ENCODE measurements at places on chromosomes 1 and 21.

DNA sequence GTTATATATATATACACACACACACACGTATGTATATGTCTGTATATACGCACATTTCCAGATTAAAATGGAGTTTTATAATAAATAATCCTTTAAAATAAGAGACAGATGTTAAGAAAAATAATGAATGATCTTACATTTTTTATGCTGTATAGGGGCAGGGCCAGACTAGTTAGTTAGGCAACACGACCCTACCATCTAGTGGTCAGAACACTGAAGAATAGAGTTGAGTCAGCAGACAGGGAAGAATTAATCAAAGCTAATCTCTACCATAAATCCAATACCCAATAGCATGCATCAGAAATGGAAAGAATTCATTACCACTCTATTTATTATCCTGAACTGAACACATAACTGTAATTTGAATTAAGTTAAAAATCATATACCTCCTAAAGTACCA lies 156.7 kb downstream of the BRINP3 start:
- no peak for DNase-seq

- no peak for DNase-seq
Measured at GRCh38 chr21:19781881-19782652, 1216.1 kb upstream of the NCAM2 start.

DNA sequence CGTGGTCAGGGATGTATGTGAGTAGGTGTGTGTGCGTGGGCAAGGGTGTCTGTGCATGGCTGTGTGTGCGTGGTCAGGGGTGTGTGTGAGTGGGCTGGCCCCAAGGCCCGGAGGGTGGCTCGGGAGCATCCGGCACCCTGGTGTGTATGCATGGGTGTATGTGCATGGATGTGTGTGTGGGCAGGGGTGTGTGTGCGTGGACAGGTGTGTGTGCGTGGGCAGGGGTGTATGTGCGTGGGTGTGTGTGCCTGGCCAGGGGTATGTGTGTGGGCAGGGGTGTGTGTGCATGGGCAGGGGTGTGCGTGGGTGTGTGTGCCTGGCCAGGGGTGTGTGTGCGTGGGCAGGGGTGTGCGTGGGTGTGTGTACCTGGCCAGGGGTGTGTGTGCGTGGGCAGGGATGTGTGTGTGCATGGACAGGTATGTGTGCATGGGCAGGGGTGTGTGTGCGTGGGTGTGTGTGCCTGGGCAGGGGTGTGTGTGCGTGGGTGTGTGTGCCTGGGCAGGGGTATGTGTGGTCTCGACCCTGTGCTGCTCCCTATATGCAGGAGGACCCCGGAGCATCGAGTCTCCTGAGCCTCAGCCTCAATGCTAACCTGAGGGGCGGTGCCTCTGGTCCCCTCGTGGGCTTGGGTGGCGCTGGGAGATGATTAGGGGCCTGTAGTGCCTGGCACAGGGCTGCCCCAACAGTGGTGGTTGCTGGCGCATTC lies 16.3 kb downstream of the ARHGEF16 start:
- DNase-seq: no peak

- DNase-seq: peak; percentile 67
Measured at GRCh38 chr1:226643177-226643576, 94.6 kb downstream of the STUM start.

- no peak for DNase-seq
Measured at GRCh38 chr1:240559781-240560180, 52.2 kb downstream of the GREM2 start.

DNA sequence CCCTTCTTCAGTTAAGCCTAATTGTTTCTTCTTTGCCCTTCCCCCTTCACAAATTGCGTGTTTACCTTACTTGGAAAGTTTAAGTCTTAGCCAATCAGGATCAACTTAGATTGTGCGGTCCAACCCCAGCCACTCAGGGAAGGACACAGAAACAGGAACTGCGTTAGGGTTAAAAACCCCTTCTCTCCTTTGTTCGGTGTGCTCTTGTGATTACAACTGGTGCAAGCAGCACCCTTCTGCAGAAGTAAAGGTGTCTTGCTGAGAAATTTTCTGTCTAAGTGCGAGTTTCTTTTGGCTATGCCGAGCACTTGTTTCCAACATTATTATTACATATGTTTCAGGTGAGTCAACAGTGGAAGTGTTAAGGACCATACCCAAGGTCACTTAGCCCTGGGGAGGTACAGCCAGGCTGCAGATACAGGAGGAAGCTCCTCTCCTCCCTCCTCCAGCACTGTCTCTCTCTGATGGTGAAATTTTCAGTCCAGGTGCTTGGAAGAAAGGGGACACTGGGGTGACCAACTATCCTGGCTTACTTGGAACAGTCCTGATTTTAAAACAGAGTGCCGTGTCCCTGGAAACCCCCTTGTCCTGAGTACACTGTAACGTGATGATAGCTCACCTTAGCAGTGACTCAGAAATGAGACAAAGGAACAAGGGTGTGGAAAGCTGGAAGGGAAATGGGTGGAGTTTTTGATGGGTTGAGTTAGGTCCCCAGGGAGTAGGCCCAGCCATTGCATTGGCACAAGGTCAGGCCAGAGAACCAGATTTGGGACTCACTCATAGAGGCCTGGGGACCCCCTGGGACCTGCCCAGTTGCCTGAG lies 68.7 kb upstream of the KLHDC7A start:
- no peak for DNase-seq

- no peak for DNase-seq
Measured at GRCh38 chr1:165795894-165796293, 27.2 kb upstream of the TMCO1 start.

DNA sequence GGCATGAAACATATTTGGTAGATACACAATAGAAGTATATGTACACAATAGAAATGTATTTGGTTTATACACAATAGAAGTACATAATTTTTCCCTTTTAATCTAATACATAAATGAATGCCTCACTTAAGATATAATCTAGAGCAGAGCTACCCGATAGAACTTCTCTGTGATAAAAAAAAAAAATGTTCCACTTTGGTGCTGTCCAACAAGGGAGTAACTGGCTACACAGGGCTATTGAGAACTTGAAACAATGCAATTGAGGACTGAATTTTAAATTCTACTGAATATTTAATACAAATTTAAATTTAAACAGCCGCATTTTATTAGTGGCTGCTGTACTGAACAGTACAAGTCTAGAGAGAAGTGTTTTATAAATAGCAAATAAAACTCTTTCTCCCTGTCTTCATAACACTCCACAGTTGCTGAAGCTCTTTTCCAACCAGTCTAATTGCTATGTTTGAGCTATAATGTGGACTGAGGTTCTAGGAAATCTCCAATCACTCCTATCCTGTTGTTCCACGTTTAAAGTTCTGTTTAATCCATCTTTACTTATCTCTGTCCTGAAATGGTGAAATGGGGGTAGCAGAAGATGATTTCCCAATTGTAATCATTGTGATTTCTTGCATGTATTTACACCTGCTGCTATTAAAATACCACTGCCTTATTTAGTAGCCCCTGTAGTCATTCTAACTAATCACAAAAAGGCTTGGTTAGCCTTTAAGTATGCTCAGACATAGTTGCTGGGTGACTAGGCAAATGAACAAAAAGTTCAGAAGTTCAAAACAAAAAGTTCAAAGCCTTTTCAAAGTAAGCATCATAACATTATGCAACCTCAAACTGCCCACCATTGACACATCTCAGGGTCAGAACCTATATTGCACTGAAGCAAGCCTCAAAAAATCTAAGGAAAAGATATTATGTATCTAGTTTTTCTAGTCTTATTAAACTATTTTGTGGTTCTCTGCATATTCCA lies 192.3 kb upstream of the C1orf87 start:
- no peak for DNase-seq

DNA sequence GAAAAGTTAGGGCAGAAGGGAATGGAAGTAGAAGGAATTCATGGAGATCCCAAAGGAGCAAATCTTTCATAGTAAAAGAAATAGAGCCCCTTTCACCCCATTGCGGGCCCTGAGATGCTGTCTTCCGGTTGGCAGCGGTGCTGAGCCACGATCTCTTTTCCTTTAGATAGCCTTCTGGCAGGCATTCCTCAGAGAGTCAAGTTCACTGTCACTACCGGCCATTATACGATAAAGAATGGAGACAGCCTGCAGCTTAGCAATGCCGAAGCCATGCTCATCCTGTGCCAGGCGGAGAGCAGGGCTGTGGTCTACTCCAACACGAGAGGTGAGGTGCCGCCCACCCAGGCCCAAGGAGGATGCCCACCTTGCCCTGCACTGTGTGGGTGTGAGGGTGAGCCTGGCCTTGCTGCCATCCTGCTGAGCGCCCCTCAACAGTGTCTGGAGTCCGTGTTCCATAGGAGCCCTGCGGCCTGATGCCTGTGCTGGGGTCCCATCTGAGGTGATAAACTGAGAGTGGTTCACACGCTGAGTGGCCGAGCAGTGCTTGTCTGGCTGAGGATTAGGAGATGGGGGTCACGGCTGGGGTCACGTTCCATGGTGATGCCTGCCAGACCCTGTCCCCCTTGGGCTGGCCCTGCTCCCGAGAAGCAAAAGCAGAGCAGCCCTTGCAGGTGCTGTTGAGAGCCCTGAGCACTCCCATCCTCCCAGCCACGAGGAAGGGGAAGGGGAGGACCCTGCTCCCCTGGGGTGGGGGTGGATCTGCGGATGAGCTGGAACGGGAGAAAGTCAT lies 20.4 kb upstream of the PWP2 start:
- no peak for DNase-seq

DNA sequence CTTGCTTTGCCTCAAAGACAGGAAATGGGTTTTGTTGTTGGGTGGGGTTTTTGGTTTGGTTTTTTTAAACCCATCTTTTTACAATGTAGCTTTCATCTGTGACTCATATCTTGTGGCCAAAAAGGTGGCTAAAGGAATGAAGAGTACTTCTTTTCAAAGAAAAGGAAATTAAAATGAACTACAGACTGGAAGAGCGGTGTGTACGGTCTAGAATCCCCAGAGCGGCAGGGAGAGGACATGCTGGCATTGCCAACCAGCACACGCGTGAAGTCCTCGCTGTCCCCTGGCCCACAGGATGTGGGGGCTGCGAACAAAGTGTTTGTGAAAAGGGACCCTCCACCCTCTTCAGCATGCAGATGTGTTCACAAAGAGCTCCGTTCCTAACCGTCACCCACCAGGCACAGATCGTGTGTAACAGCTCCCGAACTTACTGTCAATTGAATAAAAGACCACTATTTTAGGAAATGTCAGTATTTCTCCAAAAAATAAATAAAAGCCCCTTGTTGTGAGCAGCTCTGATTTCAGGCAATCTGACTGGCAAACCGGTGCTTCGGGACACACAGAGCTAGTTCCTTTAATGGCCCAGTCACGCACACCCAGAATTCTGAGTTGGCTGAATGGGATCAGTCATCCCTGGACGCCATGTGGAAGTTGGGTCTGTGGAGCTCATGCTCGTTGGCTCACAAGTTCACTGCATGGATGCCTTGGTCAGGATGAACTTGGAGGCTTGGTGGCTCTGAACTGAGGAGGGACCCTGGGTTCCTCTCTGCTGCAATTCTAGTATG lies 602.9 kb downstream of the NPHP4 start:
- DNase-seq: no peak

GRCh38 chr21:42973991-42974831 lies at the start of gene PKNOX1:
PKNOX1 (plus strand) TSS chr21:42974562; CDS start chr21:43004382, 29,820 bp downstream.
- DNase-seq: peak; percentile 98

- DNase-seq: no peak
Measured at GRCh38 chr1:39727932-39728317, 10.8 kb upstream of the PPIE start.
